Cardiac muscle cell (in vitro differentiated cells and primary cell): ENCODE measurements at places on chromosomes 5 and 9. TPM values are rescaled to one million over a fixed set of nuclear protein-coding genes. Genes with fewer than 3 reads are reported as not detected.

The OBP2B gene
- total RNA-seq, result not detected in 2 replicates

The GABRA1 gene
- not detected in 2 replicates for total RNA-seq

The LCN1 gene
- total RNA-seq, result not detected in 2 replicates

The PCDHA4 gene
- total RNA-seq, result 14.2 and 14.3 TPM in 2 replicates

The FAM153A gene
- total RNA-seq, result 3.7 and 12.6 TPM in 2 replicates

The OR1Q1 gene
- not detected in 2 replicates for total RNA-seq

The RGS7BP gene
- 0.11 and 0.45 TPM in 2 replicates for total RNA-seq

The PCDHGB7 gene
- 11.3 and 19.9 TPM in 2 replicates for total RNA-seq
